ENCODE measurements at places on chromosomes 12 and 14.

- no peak for DNase-seq
These were observed 54.9 kb downstream of the DIO3 start for GRCh38 chr14:101616202-101616601.

DNA sequence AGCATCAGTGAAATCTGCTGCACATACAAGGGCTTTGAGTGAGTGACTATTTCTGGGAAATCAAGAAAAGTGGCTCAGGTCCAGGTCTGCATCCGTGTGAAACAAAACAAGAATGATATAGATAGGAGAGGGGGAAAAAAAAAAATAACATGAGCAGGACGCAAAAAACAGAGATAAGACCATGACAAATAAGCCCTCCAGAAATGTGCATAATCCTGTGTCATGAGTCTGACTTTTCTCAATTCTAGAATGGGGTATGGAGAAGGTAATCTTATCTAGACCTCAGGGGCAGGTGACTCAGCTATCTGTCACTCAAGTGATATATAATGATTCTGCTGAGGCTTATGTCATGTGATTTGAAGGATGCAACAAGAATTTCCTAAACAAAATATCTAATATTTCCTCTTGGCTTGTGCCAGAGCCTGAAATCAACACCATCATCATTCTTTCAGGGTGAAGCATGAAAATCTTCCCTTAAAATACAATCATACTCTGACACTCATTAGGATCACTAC lies 250.0 kb downstream of the PHLDA1 start:
- no peak for DNase-seq

- DNase-seq = no peak
These were observed 344.9 kb downstream of the FSCB start for GRCh38 chr14:44162197-44162596.

DNA sequence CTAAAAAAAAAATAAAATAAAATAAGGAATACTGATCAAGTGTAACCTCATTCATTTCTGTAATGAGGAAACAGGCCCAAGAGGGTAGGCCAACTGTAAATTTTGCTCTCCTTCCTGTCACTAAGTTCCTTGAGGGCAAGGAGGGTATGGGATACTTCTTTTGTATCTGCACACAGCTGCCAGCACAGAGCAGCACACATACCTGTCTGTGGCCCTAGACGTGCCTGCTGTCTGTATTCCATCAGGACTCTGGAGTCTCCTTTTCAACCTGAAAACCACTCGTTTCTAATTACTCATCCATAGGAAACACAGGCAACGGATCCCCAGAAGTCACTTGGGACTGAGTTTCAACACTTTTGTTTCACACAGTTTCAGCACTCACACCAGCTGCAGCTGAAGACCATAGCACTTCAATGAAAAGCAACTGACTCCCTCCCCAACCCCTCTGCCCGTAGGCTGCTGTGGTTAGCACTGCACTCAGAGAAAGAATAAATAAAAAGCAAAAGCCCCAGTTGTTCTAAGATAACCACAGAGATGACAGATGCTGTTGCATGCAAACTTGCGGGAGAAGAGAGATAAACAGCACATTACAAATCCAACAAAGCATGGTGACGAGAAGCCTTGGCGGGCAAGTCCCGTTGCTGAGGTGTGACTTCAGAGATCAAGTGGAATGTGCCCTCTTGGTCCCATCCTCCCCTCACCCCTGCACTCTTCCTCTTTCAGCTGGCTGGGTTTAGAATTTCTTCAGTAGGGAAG lies 24.9 kb downstream of the CRACR2A start:
- DNase-seq = no peak

DNA sequence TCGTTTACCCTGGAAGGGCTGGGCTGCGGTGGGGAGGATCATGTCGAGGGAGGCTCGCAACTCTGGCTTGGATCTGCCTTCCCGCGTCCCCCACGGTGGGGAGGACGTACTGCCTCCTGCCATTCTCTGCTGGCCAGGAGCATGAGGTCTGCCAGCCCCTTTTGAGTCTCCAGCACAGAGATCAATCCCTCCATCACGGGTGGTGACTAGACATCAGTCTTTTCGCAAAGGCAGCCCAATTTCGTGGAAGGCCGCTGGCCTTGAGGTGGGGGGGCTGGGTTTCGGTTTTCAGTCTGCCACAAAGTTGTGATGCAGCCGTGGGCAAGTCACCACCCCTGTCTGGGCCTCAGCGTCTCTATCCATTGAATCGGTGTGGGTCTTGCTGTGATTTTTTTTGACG lies 62.2 kb downstream of the PRMT8 start:
- DNase-seq = no peak

- DNase-seq = no peak
These were observed 360.1 kb upstream of the TBX3 start for GRCh38 chr12:115044073-115044472.

GRCh38 chr12:124422142-124422569 lies 127.3 kb downstream of the RFLNA start:
- DNase-seq = no peak

GRCh38 chr12:18629916-18630315 lies 107.9 kb downstream of the PLCZ1 start:
- DNase-seq = no peak

- no peak for DNase-seq
These were observed 2.4 kb upstream of the LYZ start for GRCh38 chr12:69345742-69346141.

DNA sequence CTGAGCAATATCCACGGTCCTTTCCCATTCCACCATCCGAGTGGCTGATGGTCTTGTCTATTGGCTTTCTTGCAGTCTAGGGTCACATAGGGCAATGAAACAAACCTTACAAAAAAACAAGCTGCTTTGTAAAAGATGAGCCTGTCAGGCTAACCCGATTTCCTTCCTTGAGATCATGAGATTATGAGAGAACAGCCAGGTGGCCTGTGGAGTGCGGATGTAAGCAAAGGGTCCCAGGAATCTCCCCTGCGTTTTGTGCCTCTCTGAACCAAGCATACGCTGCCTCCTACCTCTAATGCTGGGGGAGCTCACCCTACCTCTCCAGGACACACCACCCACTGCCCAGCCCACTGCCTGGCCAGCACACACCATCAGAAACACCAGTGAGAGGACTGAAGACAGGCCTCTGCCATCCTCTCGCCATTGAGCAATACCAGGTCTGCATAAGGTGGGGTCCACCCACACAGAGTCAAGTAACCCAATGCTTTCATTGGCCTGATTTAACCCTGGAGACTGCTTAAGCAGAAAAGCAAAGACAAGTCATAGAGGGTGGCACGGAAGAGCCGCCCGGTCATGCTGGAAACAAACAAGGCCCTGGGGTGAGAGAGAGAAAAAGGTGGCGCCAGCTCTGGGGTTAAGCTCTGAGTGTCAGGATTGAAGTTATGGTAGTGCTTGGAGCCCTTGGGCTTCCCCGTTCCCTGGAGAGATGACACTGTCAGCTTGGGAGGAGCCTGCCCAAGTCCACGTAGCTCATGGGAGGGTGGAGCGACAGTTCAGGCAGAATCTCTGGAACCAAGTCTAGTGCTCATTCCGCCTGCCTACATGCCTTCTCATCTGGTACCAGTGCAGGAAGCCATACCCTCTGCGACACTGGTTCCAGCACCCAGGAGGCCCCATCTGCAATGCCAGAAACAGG lies 46.6 kb downstream of the CALM1 start:
- DNase-seq = no peak

GRCh38 chr12:46187023-46187422 lies 81.8 kb downstream of the SLC38A1 start:
- no peak for DNase-seq

GRCh38 chr12:54364413-54364812 lies at the start of gene GPR84:
TSS of gene GPR84 (minus strand) at chr12:54364486. CDS start at chr12:54363851, 635 bp downstream.
- no peak for DNase-seq

GRCh38 chr14:55026441-55026792 lies 482 bp downstream of the WDHD1 start:
- DNase-seq = no peak

GRCh38 chr12:66623455-66623854 lies 55.4 kb downstream of the GRIP1 start:
- no peak for DNase-seq

GRCh38 chr14:103317976-103318580 lies 16.0 kb upstream of the EIF5 start:
- no peak for DNase-seq

- no peak for DNase-seq
These were observed 226.7 kb upstream of the ABCD2 start for GRCh38 chr12:39846304-39846703.

DNA sequence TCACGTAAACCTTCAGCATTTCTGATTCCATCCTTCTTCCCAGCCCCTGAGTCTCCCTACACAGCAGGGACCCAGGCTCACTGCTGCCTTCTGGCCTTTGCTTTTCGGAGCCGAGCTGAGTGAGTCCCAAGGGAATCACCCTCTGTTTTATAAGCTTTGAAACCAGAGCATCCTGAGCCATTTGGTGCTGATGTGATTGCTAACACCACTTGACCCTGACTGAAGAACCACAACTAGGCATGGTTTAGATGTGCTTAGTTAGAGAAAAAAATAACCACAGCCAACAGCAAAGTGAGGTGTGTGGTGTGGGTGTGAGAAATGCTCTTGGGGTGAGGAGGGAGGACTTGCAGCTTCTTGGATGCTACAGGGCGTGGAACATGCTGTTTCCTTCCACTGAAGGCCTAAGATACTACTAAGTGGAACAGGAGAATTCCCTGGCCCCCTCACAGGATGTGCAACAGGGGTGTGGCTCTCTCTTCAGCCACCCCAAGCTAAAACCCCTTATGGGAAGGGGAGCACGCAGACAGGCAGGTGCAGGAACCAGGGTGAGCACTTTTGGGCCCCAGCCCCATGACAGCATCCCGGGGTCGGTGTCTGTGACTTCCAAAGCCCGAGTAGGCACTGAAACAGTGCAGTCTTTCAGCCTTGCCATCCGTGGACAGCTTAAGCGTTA lies at the start of gene TC2N:
TC2N (minus strand) TSS at position 221 of the 673 bp plus-strand sequence. CDS start 53,767 bp downstream, outside the sequence.
- DNase-seq = no peak

DNA sequence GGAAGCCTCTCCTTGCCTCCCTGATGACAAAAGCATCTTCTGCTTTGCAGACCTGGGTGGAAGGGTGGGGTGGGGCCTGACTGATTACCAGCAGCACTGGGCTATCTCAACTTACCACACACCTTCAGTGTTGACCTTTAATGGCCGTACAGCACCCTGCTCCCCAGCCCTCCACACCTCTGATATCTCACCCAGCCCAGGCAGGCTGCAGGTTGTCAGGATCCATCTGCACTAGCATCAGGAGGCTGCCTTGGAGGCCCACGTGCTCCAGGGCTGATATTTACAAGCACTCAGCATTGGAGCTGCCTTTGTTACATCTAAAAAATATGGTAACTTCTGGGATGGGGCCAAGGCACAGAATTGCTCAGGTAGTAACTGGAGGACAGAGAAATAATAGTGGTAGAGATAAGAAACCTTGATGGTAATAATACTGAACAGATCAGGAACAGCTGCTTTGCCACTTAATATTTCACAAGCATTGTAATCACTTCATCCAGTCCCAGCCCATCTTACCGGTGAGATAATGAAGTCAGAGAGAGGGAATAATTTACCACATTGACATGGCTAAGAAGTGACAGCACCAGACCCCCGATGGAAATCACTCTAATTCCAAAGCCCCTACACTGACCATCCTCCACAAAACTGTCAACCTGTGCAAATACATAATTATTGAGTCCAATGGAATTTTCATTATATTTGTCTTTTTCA lies 125.2 kb upstream of the RFLNA start:
- DNase-seq = no peak

DNA sequence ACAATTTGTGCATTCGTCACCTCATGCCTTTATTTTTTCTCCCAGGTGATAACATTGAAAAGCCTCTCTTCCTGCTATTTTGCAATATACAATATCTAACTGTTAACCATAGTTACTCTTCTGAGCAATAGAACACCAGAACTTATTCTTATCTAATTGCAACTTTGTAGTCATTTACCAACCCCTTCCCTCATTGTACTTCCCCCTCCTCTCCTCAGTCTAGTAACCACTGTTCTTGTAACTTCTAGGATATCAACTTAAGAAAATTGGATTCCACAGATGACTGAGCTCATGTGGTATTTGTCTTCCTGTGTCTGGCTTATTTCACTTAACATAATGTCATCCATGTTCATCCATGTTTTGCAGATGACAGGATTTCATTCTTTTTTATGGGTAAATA lies 7.6 kb downstream of the MUCL1 start:
- DNase-seq = no peak

GRCh38 chr14:97517566-97518234 lies 720.5 kb downstream of the VRK1 start:
- no peak for DNase-seq

- DNase-seq = no peak
These were observed 409.2 kb downstream of the IPO8 start for GRCh38 chr12:30286345-30286926.

- no peak for DNase-seq
These were observed 371.2 kb upstream of the LRFN5 start for GRCh38 chr14:41235466-41235865.

GRCh38 chr12:101287357-101287756 lies 7.5 kb downstream of the UTP20 start:
- no peak for DNase-seq

DNA sequence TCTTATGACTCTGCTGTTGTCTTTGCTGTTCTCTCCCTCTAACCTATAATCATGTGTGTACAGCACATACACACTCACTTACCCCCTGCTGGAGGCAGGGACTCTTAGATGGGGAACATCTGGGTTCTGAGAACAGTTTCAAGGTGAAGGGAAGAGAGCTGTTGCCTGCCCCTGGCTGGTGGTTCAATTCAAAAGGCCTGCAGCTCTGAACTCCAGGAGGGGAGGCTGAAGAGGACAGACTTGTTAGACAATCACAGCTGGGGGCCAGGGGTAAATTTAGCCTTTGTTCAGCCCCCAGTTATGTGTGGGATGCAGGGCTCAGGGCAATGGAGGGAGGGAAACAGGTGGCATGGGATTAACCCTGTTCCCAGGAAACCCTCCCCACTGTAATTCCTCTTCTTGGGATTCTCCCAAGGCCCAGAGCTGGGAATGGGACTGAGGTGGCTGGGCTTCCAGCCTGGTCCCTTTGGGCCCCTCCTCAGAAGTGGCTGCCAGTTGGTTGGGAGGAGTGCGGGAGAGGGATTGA lies 1.9 kb downstream of the MYL6B start:
- DNase-seq = no peak

- no peak for DNase-seq
These were observed 58.4 kb upstream of the DIO3 start for GRCh38 chr14:101502761-101503392.

GRCh38 chr12:18797604-18798003 lies 59.7 kb downstream of the CAPZA3 start:
- DNase-seq = no peak

DNA sequence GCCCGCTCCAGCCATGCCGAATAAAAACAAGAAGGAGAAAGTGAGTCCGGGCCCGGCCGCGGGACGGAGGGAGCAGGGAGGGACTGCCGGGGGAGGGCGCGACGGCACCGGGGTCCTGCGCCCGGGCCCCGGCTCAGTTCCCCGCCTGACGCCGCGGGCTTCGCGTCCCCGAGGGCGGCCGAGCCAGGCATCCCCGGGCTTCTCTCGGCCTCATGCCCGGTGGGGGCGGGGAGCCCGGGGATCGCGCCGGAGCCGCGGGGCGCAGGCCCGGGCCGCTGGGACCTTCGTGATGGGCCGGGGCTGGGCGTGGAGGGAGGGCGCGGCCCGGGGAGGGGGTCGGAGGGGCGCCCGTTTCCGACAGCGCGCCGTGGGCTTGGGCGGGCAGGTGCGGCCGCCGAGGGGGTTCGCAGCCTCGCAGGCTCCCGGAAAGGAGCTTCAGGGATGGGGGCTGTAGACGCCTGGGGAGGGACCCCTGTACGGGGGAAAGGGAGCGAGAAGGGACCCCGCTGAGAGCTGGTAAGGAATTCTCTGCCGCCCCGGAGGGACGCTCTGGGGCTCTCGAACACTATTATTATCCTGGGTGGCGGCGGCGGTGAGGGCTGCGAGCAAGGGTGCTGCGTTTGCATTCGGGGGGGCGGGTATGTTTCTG lies 496 bp downstream of the PPP2R5C start:
- no peak for DNase-seq

- no peak for DNase-seq
These were observed 43.5 kb upstream of the MAP1LC3B2 start for GRCh38 chr12:116515684-116516083.
